Stimulated activated CD4-positive, alpha-beta T cell treated with anti-CD3 and anti-CD28 coated beads, Interleukin-1b, Interleukin-23, amount 100 ng/mL, for 48 hours (primary cell): ENCODE measurements at places on chromosomes 12 and 14.

DNA sequence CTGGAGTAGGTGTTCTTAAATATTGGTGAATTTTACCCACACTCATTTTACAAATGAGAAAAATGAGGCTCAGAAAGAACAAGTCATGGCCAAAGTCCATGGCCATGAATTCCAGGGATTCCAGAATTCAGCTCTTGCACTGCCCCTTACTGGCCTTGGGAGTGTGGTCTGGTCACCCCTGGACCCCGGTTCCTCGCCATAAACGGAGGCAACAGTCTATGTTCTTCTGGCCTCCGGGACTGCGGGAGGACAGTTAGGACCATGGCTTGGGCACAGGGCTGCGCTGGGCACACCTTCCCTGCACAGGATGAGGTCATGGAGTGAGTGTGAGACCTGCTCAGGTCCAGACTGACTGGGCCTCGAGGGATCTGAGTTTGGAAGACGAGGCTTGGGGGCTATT lies 6.9 kb downstream of the CCDC197 start:
- no peak for DNase-seq

- no peak for DNase-seq
These were observed 46.3 kb downstream of the NTF3 start for GRCh38 chr12:5478081-5478706.

DNA sequence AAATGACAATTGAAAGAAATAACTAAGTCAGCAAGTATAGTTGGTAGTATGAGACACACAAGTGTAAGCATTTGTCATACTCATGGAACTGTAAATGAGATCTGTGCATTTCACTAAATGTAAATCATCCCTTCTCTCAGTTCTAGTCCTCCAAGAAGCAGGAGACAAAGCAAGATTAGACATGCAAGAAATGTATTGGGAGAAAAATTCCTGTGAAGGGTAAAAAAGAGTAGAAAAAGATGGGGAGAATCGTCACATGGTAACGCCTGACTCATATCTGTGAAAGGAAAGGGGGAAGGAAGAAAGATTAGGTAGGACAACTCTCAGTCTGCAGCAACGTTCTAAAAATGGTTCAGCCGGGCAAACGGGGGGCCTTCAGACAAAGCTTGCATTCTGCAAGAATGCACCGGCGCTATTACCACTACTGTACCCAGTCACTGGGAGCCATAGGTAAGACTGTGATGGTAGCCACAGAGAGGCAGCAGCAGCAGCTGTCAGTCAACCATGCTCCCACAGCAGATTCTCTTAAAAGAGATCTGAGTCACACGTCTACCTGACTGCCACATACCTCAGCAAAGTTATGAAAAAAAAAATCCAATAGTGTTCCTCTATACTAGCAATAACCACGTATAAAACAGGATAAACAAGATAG lies 18.0 kb upstream of the RFX4 start:
- no peak for DNase-seq

- no peak for DNase-seq
These were observed 631.1 kb upstream of the TMEM132C start for GRCh38 chr12:127635838-127636237.

DNA sequence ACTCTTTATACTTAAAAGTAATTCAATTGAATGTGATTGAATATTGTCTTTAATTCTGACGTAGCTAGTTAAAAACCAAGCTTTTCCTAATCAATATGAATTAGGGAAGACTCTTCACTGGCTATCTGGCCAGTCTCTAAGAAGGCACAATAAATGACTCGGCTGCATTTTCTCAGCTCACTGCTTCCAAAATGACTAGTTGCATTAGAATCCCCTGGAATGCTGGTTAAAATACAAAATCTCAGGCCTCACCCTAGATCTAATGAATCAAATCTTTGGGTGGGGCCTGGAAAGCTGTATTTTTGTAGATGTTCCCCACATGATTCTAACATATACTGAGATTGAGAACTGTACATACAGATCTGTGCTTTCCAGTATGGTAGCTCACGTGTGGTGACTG lies 242.1 kb downstream of the CHST11 start:
- DNase-seq = no peak

- peak; percentile 36 for DNase-seq
These were observed at the start of gene HIP1R for GRCh38 chr12:122834921-122835749. HIP1R (plus strand) TSS chr12:122835457; CDS start chr12:122835551, 94 bp downstream.

GRCh38 chr14:68723808-68724268 lies 69.0 kb downstream of the ZFP36L1 start:
- DNase-seq = no peak

DNA sequence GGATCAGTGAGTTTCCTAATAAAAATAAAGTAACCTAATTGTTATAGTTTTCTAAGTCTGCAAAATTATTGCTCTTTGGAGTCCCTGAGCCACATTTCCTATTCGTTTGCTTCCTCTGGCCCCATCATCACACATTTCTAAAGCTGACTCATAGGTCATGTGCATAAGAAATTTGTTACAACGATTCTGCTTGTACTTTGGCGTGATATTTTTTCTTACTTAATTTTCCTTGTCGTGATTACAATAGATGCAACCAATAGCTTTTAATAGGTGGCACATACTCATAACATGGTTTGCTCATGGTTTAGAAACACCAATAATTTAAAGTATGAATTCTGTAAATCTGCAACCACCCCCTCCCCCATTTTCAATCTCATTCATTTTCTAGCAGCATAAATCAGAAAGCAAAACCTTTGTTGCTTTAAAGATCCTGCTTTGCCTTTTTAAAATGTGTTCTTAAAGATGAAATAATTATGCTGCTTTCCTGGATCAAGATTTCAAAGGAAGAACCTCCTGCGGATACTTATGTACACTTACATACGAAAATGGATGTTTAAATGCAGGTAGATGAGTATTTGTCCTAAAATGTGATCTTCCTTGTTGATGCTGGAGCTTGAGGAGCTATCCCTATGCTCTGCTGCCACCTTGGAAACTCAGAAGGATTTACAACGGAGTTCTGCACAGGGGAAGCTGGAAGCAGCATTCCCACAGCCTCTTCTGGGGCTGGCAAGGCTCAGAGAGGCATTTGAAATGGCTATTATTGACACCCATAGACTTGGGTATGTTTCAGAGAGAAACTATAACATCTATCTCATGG lies 1.7 kb upstream of the FLRT2 start:
- DNase-seq = no peak

DNA sequence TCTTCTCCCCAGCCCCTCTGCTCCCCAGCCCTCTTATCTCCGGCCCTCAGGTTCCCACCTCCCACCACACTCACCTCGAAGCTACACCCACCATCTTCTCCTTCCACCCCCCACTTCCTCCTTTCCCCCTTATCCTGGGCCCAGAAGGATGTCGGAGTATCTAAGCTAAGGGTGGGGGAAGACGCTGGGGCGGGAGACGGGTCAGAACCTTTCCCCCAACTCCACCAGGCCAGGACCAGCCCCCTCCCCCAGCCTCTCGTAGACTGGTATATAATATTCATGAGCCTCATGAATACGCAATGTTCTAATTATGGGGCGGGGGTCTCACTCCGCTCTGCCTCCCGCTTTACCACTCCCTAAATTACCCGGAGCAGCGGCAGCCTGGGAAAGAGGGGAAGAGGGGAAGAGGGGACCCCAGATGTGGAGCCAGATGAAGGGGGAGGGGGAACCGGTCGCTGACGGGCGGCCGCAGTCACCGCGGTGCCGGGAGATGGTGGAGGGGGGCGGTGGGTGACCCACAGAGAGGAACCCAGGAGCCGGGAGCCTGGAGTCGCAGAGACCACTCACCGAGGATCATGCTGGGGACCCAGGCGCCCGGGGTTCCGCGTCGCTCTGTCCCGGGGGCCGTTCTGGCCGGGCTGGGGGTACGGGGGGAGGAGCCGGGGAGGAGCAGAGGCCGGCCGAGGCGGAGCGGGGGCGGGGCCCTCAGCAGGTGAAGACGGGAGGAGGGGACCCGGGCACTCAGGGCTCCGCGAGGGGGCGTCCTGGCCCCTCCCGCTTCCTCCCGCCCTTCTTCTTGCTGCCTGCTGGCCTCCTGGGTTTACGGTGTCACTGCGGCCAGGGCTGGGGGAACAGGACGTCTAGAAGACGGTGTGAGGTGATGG lies 6.4 kb upstream of the ZNF385A start:
- peak; percentile 55 for DNase-seq

DNA sequence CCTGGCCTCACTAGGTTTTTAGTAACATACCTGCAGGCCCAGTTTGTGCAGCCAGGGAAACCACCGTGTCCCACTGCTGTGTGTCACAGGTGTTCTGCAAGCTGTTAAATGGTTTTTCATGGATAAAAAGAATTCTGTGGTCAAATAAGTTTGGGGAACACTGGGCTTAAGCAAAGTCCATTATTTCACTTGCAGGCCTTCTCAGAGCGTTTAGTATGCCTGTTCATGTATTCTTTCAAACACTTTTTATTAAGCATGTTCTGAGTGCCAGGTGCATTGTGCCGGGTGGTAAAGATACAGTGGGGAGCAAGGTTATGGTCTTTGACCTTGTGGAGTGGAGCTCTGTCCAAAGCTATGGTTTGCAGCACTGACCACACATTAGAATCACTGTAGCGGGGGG lies 7.4 kb downstream of the RNFT2 start:
- no peak for DNase-seq

GRCh38 chr12:87054226-87054625 lies 798.0 kb upstream of the MGAT4C start:
- no peak for DNase-seq

- no peak for DNase-seq
These were observed 3.0 kb upstream of the KRT3 start for GRCh38 chr12:52798671-52799504.

GRCh38 chr14:36901861-36902260 lies 240.2 kb downstream of the PAX9 start:
- DNase-seq = no peak

GRCh38 chr14:104240434-104241157 lies 102.2 kb downstream of the KIF26A start:
- no peak for DNase-seq

DNA sequence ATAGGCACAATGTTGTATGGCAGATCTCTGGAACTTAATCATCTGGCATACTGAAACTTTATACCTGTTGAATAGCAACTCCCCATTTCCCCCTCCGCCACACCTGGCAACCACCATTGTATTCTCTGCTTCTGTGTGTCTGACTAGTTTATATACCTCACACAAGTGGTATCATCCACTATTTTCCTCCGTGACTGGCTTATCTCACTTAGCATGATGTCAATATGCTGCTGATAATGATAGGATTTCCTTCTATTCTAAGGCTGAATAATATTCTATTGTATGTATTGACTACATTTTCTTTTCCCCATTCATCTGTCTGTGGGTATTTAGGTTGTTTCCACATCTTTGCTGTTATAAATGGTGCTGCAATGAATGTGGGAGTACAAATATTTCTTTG lies 21.5 kb downstream of the BRMS1L start:
- DNase-seq = no peak

- DNase-seq = peak; percentile 66
These were observed 1.4 kb upstream of the CCDC88C start for GRCh38 chr14:91419044-91419397.

GRCh38 chr14:64117671-64118402 lies 176.3 kb downstream of the ESR2 start:
- no peak for DNase-seq

DNA sequence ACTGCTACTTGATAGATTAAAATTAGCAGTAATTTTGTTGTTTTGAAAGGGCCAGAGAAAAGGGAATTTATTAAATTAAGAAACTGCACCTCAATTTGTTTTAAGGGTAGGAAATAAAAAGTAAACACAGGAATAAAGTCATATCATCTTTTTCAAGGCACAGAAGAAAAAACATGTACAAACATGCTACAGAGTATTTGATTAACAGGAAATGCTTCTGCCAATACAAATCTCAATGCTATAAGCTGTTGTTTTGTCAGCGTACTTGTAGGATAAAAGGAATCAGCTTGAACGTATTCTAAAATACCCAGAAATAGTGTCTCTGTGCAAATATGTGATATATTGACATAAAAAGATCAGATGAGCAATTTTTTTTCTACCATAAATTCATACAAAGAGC lies 474.0 kb upstream of the MGAT4C start:
- no peak for DNase-seq

- DNase-seq = no peak
These were observed 462.5 kb downstream of the AEBP2 start for GRCh38 chr12:19901841-19902240.

DNA sequence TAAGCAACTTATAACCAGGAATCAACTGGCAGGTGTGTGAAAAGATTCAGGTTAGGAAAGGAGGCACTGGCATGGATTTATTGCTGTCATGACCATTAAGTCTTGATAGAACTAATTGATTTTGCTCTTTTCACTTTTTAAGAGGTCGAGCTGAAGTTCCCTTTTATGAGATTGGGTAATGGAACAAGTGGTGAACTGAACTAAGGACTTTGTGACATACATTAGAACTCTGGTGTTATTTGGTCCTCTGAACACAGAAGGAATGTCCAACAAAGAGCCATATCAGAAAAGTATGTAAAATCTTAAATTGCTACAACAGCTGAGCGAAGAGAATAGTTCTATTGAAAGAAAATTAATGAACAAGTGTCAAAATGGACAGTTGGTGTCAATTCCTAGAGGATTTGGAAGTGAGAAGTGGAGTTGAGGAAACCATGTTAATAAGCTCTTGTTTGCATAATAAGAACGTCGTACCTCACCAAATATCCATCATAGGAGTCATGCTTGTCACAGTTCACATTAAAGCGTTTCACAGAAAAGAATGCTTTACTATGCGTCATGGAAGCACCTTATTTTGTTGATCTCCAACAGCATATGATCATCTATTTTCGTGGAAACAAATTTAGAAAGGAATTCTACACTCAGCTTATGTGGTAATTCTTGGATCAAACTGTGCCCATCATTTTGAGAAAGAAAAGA lies 8.4 kb upstream of the MYF6 start:
- DNase-seq = no peak

- DNase-seq = no peak
These were observed 6.8 kb downstream of the LRRC74A start for GRCh38 chr14:76833011-76833410.

GRCh38 chr12:65699251-65699650 lies 125.0 kb upstream of the HMGA2 start:
- DNase-seq = no peak

- no peak for DNase-seq
These were observed at the start of gene PDZRN4 for GRCh38 chr12:41188058-41188840. PDZRN4 (plus strand) TSS chr12:41188320.

GRCh38 chr14:65943916-65944410 lies 531.4 kb downstream of the FUT8 start:
- DNase-seq = no peak

- no peak for DNase-seq
These were observed 236.2 kb downstream of the EGLN3 start for GRCh38 chr14:33714527-33715226.

- DNase-seq = peak; percentile 62
These were observed at the start of gene ARL6IP4 for GRCh38 chr12:122980183-122981035. ARL6IP4 (plus strand) TSS chr12:122980681; CDS start chr12:122981140, 459 bp downstream.

DNA sequence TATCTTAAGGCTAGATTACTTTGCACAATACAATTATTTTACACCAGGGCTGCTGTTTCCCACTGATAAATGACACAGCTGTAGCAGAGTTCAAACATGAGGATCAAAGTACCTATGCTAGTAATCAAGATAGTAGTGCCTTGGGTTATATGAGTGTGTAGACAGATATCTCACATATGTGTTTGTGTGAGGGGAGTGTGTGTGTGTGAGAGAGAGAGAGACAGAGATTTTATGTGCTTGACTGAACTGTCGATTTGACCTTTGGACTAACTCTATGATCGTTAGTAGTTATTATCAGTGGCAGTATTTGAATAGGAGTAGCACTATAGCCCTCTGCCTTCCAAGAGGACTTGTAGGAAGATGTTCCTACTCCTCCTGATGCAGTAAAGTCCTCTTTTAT lies 15.5 kb downstream of the PLEKHA5 start:
- no peak for DNase-seq
